ENCODE measurements at places on chromosomes 3 and 15. TPM values are rescaled to one million over a fixed set of nuclear protein-coding genes. Genes with fewer than 3 reads are reported as not detected.

Gene P2RY14
- total RNA-seq, result 1.4 TPM

Gene CTXN2
- total RNA-seq, result not detected

Gene TOPBP1
- 82.4 TPM for total RNA-seq

Gene ERICH6
- 0.38 TPM for total RNA-seq

Gene ARL14
- not detected for total RNA-seq

GRCh38 chr3:157463816-157464215 lies 27.2 kb downstream of the PTX3 start:
- no peaks in the 10 kb centered on the region for H3K27me3 ChIP-seq
- no peaks in the 10 kb centered on the region for H3K4me1 ChIP-seq
- DNase-seq, result no peak
- no peak overlapping the region for H3K4me3 ChIP-seq
- H3K27ac ChIP-seq, result no peak overlapping the region

GRCh38 chr15:70188286-70188685 lies 90.6 kb upstream of the TLE3 start:
- no peak overlapping the region for H3K27ac ChIP-seq
- no peak overlapping the region for H3K4me3 ChIP-seq
- DNase-seq, result no peak
- H3K27me3 ChIP-seq, result peaks cover 6% of the 10 kb centered on the region
- H3K4me1 ChIP-seq, result no peaks in the 10 kb centered on the region

DNA sequence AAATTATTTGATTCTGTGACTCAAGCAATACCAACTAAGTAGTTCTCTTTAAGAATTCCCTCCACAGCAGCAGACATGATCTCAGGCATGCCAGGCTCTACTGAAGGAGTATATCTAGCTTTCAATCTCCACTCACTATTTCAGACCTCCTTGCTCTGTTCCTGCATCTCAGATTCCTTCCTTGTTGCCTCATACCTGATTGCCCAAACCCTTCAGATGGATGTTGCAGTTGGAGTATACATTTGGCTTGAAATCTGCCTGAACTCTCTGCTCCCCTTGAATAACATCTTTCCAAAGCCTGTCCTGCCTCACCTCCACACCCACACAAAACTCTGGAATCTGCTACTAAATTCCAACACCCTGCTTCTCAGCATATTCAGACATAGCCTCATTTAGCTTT lies 19.8 kb upstream of the TM4SF4 start:
- H3K27me3 ChIP-seq, result peaks cover 9% of the 10 kb centered on the region
- no peak for DNase-seq
- H3K4me1 ChIP-seq, result no peaks in the 10 kb centered on the region
- no peak overlapping the region for H3K27ac ChIP-seq

GRCh38 chr3:117756563-117756962 lies 1047.0 kb downstream of the TUSC7 start:
- H3K4me1 ChIP-seq, result no peaks in the 10 kb centered on the region
- H3K4me3 ChIP-seq, result no peak overlapping the region
- H3K36me3 ChIP-seq, result no peaks in the 10 kb centered on the region
- no peaks in the 10 kb centered on the region for H3K27me3 ChIP-seq
- no peak for DNase-seq

- peak; percentile 75 for DNase-seq
- H3K4me3 ChIP-seq, result peak overlapping the region; percentile 96
- H3K27ac ChIP-seq, result peak overlapping the region; percentile 76
- peaks cover 30% of the 10 kb centered on the region for H3K4me1 ChIP-seq
- peaks cover 5% of the 10 kb centered on the region for H3K36me3 ChIP-seq
- H3K27me3 ChIP-seq, result peaks cover 6% of the 10 kb centered on the region
Measured at GRCh38 chr15:72117486-72118016, 399 bp downstream of the MYO9A start.

DNA sequence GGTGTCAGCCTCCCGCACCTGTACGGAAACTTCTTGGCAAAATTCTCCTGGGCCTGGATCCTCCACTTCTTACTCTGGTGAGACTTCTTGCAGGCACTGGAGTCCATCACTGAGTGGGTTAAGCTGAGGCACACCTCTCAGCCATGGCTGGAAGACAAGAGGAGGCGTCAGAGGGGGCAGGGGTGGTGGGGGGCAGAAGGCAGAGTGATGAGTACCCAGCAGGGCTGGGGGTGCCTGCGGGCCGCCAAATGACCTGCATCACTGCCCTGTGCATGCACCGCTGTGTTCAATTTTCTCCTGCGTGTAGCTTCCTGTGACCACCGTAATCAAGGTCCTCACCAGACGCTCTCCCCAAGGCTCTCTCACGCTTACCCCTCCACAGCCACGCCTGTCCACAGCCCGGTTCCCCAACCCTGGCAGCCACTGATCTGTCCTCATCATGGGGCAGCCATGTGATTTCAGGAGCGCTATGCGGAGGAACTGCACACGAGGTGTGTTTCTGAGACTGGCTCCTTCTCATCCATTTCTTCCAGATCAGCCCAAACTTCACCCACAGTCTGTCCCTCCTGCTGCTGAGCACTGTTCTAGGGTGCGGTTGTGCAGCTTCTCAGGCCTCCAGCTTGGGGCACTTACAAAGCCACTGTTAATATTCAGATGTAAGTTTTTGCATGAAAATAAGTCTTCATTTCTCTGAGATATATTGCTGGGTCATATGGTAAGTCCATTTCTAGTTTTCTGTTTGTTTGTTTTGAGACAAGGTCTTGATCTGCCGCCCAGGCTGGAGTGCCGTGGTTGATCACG lies 5.2 kb downstream of the C3orf22 start:
- no peak overlapping the region for H3K27ac ChIP-seq
- H3K4me1 ChIP-seq, result no peaks in the 10 kb centered on the region
- no peaks in the 10 kb centered on the region for H3K36me3 ChIP-seq
- DNase-seq, result peak; percentile 8
